Psoas muscle (tissue), 8 donors: ENCODE measurements at places on chromosomes 6 and 20. TPM values are rescaled to one million over a fixed set of nuclear protein-coding genes. Genes with fewer than 3 reads are reported as not detected.

DNA sequence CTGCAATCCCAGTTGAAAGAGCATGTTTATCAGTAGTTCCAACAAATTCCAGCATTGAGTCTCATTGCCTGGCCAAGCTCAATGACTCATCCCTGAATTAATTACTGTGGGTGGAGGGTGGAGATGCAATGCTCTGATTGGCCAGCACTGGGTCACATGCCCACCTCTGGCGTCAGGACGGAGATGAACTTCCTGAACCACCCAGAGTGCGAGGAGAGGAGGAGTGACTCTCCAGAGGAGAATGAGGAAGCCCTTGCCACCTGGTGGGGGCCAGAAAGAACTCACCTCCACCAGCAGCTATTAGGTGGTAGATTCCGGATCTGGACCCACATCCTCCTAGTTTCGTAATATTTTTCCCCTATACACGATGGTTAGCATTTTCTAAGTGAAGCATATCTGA, 283.9 kb downstream of the TBC1D7 start:
- DNase-seq: no peak

DNA sequence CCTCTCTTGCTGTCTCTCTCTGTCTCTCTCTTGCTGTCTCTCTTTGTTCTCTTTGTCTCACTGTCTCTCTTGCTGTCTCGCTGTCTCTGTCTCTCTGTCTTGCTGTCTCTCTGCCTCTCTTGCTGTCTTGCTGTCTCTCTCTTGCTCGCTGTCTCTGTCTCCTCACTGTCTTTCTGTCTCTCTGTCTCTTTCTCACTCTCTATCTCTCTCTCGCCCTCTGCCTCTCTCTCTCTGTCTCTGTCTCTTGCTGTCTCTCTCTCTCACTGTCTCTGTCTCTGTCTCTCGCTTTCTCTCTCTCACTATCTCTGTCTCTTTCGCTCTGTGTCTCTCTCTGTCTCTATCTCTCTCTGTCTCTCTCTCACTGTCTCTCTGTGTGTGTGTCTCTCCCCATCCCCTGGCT, 92.9 kb upstream of the MC3R start:
- DNase-seq: no peak

GRCh38 chr20:7703551-7703961, 236.7 kb downstream of the HAO1 start:
- no peak for DNase-seq

GRCh38 chr6:131597446-131597845, 24.4 kb downstream of the ARG1 start:
- no peak for DNase-seq

GRCh38 chr20:49338061-49338460, 60.2 kb upstream of the ZNFX1 start:
- no peak for DNase-seq

GRCh38 chr6:40326714-40327421, 260.3 kb downstream of the LRFN2 start:
- no peak for DNase-seq

GRCh38 chr6:62150048-62150663, 135.9 kb downstream of the KHDRBS2 start:
- no peak for DNase-seq

DNA sequence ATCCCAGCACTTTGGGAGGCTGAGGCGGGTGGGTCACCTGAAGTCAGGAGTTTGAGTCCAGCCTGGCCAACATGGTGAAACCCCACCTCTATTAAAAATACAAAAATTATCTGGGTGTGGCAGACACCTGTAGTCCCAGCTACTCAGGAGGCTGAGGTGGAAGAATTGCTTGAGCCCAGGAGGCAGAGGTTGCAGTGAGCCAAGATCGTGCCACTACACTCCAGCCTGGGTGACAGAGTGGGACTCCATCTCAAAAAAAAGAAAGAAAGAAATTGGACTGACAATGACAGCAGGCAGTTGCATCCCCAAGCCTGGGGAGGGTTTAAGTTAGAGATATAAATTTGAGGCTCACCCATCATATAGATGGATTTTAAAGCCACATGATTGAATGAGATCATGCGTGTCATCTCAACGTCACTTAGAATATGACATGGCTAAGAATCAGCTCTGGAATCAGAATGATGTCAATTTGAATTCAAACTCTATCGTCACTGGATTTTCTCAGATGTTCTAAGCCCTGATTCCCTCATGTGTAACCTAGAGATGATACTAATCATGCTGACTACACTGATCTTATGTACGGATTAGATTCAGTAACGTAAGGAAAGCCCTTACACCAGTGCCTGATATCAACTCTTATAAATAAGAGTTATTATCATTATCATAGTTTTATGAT, 534.0 kb upstream of the JARID2 start:
- DNase-seq: no peak

SLC22A7 gene
- total RNA-seq: not detected

DNA sequence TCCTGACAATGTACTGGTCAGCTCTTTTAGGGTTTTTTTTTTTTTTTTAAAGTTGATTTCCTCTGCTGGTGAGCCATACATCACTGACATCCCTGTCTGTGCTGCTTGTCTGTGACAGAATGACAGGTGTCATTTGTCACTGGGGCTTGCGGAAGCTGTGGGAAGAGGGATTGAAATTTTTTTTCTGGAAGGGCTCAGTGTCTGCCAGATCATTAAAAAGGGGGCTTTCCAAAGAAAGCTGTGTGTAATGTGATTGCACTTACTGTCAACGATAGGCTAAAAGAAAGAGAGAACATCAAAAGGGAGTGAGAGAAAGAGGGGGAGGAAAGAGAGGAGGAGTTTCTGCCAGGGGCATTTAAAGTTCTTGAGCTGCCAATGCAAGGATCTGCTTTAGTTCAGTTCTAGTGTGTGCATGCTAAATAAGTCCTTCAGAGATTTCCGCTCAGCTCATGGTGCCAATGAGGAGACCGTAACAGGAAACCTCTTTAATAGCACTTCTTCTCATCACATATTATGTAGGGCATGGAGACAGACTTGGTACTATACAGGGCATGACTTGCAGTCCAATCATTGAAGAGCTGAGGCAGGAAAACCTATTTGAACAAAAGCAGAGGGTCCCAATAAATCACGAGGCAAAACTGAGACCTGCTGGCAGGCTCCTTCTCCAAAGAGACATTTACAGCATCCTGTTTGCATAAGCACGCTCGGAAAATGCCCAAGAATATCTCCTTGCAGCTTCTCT, 177.2 kb downstream of the TSHZ2 start:
- DNase-seq: no peak

DNA sequence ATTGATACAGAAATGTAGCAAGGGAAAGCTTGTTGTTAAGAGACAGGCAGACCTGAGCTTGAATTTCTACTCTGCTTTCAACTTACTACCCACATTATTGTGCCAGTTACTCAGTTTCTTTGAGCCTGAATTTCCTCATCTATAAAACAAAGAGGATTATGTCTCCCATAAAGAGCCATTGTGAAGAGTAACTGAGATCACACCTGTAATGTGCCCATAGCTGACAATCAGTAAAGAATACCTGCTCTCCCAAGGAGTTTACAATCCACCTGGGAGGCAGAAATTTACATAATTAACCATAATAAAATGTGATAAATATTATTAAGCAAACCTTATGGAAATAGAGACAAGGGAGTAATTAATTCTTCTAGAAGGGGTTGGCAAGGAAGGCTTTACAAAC, 204.9 kb downstream of the EPM2A start:
- no peak for DNase-seq

GRCh38 chr6:8006208-8006607, 58.0 kb downstream of the BLOC1S5 start:
- no peak for DNase-seq

- DNase-seq: no peak
Observed at GRCh38 chr6:99790679-99791078, 184.0 kb downstream of the PRDM13 start.

KCNB1 gene
- 44.0 TPM for total RNA-seq

DNA sequence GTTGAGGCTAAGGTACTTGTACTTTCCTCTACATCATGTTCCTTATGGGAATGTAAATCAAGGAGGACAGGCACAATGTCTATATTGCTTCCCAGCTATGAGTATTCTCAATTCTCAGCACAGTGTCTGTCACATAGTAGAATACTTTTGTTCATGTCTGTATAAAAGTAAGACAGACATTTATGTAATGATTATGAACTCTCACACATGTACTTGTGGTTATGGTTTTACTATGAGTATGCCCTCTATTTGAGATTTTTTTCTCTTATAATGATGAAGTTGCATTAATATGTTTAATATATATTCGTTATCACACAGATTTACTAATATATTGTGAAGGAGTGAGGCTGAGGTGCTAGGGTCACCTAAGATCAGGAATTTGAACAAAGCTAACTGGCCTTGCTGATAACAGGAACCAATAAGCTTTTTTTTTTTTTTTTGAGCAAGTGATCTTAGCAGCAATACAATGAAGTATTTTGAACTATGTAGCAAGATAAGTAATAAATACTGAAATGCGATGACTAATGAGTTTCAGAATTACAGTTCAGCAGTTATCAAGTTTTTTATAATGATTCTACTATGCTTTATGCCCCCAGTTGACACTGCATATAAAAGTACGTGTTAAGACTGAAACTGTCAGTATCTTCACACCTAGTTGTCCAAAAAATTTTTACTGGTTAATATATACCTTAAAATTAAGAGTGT, 623.1 kb downstream of the HTR1B start:
- DNase-seq: no peak
